ENCODE measurements at places on chromosomes 16 and 17.

DNA sequence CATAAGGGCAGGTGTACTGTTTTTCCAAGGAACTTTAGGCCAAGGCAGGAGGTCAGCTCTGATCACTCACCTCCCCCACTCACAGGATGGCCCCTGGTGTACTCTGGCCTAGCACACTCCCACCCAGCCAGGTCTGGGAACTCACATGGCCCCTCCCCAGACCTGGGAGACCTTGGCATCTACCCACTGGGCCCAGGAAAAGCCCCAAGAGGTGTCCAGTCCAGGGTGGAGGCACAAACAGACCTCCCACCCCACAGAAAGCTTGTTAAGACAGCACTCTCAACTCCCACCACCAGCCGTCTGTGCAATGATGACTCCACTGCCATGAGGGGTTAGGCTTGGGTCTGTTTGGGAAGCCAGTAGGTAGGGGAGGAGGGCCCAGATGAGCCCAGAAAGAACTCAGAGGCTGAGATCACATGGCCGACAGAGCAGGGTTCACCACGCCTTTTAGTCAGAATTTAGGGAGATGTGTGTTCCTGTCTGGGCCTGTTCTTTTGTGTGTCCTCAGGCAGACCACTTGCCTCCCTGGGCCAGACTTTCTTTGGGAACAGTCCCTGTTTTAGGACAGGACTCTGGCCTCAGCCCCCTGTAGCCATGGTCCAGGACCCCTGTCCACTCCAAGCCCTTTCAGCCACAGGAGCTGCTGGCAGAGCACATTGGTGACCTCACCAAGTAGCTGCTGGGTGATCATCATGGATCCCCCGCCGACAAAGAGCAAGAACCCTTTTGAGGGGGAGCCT is 12.1 kb upstream of the CBFB start:
- DNase-seq: no peak

DNA sequence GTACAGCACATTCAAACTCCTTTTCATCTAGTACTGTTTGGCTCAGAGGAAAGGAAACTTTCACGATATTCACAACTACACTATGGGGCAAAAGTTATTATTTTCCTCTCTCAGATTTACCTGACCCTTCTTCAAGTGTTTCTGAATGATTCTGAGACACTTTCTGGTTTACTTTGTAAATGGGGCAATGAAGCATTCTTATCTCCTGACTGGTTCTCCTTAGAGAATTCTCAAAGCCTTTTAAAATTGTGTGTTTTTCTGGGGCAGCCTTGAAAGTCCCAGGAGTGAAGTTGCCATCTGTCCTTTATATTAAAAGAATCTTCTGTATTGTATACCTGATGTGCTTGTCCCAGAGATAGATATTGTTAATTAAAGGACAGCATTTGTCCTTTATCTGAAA is 264.9 kb downstream of the FTO start:
- no peak for DNase-seq

DNA sequence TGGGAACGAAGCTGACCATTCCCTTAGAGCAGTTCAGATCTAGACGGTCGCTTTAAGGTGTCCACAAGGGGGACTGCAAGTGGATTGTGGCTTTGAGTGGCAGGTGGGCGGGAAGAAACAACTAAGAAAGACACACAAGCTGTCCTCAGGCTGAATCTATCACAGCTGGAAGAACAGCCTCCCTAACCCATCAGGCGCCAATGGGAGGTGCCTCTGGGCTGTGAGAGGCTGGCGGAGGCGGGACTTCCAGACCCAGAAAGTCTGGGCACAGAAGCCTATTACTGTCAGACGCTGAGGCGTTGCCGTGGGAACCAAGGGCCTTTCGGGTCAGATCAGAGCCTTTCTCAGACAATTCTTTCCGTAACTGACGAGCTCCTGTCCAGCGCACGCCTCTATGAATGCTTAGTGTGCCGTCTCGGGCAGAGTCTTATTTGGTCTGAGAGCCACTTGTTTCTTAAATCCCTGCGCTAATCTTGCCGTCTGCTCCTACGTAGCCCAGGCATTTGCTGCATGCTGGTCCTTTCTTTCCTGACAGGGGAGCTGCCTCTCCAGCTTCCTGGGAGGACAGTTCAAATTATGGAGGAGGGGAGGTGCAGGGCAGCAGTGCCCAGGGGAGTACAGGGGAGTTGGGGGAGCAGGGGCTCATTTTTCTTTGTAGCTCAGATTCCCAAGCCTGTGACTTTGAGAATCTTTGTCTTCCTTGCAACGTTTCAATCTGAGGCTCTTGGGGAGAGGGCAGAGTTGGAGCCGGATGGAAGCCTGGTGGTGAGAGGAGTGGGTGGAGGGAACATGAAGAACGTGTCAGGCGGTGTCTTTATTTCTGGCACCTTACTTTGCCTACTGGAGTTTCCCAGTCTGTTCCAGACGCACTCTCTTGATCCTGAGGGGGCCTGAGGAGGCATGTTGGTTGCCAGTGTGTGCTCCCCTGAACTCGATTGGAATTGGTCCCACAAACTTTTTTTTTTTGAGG is 618.7 kb downstream of the KCNJ18 start:
- DNase-seq: no peak

GRCh38 chr16:51134876-51135275 is 16.2 kb downstream of the SALL1 start:
- no peak for DNase-seq

DNA sequence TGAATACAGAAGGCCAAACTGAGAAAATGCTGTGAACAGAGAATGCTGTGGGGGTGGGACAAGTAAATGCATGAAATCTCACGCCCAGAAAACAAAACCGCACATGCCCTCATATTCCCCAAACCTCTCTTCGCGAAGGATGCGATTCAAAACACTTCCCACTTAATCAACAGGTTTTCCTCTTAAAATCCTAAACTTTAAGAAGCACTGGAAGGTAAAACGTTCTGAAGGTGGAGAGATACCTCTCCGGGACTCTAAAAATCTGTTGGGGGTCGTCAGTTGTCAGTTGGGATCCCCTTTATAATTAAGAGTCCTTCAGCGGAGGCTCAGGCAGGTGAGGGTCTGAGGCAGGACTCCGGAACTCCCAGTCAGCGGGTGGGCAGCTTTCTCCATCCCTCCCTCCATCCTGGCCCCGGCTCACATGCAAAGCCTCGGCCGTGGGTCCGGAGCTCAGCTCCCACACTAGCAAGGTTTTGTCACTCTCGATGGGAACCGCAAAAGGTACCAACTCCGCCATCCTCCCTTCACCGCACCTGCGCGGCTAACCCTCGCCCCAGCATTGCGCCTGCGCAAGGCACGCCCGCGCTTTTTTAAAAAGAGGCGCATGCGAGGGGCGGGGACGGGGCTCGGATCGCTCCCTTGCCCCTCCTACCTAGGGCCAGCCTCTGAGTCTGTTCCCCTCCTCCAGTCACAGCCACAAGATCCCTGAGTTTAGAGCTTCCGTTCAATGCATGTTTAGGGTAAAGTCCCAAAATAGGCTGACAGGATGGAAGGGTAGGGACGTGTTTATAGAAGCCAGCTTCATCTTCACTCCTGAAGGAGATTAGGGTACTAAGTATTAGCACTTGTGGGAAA is at the start of gene RDM1:
Gene RDM1 (minus strand): TSS at position 563 of the 855 bp plus-strand sequence. CDS start 46 bp downstream, at position 517.
- DNase-seq: peak; percentile 95

GRCh38 chr17:44112284-44113280 is 10.9 kb downstream of the HDAC5 start:
- DNase-seq: no peak

DNA sequence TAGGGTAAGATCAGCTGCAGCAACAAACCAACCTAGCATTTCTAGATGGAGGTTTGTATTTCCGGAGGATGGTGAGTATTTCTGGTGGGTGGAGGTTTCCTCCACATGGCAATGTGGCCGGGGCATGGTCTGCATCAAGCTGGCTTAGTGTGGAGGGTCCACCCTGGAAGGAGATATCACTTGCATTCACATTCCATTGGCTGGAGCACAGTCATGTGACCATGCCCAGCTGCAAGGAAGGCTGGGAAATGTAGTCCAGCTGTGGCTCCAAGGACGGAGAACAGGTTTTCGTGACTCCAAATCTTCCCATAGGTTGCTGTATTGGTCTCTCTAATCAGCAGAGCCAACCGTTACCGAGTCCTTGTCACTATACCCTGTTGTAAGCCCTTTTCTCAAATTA is 68.7 kb downstream of the RAI1 start:
- peak; percentile 90 for DNase-seq

- no peak for DNase-seq
Observed at GRCh38 chr17:30091771-30092170, 24.8 kb upstream of the NSRP1 start.

DNA sequence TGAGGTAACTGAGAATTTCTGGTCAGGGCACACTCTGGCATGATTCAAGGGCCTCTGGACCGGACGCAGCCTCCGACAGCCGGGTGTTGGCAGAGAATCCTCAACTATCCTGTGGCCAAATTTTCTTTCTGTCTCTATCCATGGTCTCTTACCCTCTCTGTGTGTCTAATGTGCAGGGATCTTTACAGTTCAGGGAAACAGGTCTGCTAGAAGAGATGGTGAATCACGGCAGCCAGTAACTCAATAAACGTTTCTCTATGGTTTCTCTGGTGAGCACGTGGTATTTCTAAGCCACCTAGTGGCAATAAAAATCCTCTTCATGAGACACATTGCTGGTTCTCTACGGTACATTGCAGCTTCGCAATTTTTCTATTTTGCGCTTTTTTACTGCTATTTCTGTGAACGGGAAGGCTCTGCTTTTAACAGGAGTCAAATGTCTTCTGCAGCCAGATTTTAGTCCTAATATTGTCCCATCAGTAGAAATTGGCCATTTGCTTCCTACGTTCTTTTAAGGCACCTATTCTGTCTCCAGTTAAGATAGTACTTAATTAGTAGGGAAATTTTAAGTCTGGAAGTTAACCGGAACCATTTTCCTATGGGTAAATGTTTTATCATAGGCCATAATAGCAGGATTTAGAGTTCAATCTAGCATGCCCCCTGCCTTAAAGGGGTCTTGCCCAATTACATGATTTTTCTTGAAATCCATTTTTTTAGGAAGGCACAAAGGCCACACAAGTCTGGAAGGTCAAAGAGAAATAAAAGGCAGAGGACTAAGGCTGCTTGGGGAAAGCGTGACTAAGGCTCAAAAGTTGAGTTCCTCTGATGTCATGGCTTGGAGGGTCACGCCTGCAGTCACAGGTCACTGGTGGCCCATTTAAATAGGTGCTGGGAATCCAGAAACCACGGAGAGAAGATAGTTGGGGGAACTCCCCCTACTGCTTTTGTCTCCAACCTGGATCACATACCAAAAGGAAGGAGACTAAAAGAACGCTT is 31.5 kb downstream of the QPRT start:
- DNase-seq: peak; percentile 85

GRCh38 chr17:32281011-32281451 is 15.4 kb downstream of the RHBDL3 start:
- DNase-seq: no peak

GRCh38 chr17:46071796-46072195 is 72.7 kb downstream of the STH start:
- DNase-seq: no peak

GRCh38 chr16:88505405-88506082 is 52.5 kb downstream of the ZFPM1 start:
- peak; percentile 90 for DNase-seq

DNA sequence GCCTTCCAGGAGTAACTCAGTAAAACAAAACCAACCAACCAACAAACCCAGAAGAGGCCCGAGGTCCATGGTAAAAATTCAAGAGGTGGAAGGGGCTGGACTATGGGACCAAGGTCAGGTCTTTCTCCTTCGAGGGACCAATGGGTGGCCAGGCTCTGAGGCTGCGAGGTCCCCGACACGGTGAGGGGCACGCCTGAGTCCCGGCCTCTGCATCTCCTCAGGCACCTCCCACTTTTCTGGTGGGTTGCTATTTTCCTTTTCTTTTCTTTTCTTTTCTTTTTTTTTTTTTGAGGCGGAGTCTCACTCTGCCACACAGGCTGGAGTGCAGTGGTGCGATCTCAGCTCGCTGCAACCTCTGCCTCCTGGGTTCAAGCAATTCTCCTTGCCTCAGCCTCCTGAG is 18.0 kb downstream of the CD7 start:
- DNase-seq: no peak

DNA sequence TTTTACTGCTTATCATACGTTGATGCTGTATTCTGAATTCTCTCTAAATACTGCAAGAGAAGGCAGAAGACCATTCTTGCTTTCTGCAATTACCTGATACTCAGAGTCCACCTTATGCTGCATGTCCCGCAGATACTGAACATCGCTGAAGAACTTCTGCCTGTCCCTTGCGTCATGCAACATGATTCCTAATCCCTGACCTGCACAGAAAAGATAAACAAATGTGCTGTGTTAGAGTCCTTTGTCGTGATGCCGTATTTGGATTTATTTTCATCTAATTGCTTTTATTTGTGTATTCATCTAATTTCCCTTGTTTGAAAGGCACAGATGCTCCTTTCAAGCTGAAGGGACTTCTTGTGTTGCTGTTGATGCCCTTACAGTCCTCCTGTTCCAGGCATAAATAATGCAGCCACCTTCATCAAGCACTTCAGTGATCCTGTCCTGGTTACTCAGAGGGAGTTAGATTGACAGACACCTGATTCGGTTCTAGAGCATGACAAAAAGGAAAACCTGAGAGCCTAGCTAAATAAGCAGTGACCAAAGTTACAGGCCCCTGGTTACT is 6.5 kb downstream of the MARCHF10 start:
- DNase-seq: no peak

GRCh38 chr16:4316108-4316863 is 419 bp downstream of the GLIS2 start:
- peak; percentile 45 for DNase-seq

DNA sequence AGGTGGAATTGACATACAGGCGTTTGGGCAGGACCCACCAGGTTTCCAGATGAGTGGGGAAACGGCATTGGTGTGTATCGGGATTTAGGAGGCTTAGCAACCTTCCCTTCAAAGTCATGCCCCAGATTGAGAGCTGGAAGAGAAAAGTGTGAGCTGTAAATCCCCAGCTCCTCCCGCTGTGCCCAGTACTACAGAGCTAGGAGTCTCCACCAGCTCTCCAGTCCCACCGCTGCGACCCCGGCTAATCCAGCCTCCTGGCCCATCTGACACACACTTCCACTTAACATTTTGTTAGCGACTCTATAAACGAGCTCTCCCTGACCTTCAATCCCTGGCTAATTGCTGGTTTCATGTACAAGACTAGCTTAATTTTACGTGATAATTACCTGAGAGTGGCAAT is 29.9 kb upstream of the LHX1 start:
- DNase-seq: no peak

DNA sequence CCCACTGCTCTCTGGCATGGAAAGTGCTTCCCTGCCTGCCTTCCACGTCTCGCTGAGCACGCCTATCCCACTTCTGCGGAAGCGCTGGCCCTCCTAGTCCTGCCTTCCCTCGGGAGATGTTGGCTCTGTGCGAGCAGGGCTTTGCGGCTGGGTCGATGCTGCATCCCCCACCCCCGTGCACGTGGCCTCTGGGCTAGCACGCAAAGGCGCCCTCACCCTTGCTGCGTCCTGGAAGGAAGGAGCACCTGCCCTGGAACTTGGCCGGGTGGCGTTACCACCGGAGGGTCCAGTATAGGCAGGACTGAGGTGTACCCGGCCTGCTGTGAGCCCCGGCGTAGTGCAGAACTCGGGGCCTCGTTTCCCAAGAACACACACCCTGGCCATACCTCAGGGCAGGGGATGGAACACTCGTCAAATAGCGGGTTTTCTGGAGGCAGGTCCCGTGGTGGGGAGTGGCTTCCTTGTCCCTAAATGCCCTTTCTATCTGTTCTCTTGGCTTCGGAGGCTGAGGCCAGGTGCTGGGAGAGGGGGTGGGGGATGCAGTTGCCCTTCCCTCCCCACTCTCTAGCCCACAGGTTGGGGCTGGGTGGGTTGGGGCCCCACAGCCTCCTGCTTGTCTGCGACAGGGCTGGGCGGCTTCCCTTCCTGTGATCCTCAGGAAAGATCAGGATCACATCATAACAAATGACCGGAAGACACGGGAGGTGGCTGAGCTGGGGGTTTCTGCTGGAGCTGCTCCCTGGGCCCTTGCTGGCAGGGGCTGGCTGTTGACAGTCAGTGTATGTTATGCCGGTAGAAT is 17.4 kb downstream of the BAIAP2 start:
- no peak for DNase-seq

All from hematopoietic multipotent progenitor cell treated with erythropoietin and hydrocortisone succinate and interleukin-3 and kit ligand, for 4 days (in vitro differentiated cells).